ENCODE measurements at places on chromosomes 4 and X.

GRCh38 chrX:103554687-103555424, 30.5 kb upstream of the TCEAL4 start:
- peak; percentile 27 for DNase-seq

DNA sequence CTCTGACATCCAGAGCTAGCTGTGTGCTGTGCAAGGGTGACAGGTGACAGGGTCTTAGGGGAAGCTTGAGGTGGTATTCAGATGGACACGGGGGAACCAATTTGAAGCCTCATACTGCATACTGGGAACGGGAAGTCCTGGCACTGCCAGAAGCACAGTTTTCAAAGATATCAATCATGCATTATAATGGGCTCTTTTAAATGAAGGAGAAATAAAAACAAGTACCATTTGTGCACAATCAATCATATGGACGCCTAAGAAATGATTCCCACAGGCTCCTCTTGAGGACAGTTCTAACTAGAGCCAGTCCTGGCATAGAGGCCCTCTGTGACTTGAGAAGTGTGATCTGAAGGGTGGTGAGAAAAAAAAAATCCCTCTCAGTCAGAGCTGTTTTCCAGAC, 50.9 kb downstream of the TSC22D3 start:
- DNase-seq, result no peak

GRCh38 chr4:67575232-67576058, 16.9 kb downstream of the STAP1 start:
- no peak for DNase-seq

GRCh38 chr4:48623182-48623780, 133.2 kb downstream of the ZAR1 start:
- no peak for DNase-seq

DNA sequence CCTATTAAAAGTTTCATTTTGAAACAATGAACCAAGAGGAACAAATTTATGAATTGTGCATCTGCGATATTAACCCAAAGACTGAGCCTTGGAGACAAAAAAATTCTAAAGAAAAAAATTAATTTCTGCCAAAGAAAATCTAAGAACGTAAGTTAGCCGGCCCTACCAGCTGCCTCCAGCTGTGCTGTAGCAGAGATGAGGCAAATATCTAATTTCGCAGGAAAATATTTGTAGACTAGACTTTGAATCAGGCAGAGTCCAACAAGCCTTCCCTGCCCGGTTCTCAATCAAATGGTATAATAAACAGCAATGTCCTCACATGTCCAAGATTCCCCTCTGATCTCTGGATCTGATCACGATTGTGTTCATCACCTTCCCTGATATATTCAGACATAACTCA, 21.2 kb upstream of the SMIM20 start:
- no peak for DNase-seq

DNA sequence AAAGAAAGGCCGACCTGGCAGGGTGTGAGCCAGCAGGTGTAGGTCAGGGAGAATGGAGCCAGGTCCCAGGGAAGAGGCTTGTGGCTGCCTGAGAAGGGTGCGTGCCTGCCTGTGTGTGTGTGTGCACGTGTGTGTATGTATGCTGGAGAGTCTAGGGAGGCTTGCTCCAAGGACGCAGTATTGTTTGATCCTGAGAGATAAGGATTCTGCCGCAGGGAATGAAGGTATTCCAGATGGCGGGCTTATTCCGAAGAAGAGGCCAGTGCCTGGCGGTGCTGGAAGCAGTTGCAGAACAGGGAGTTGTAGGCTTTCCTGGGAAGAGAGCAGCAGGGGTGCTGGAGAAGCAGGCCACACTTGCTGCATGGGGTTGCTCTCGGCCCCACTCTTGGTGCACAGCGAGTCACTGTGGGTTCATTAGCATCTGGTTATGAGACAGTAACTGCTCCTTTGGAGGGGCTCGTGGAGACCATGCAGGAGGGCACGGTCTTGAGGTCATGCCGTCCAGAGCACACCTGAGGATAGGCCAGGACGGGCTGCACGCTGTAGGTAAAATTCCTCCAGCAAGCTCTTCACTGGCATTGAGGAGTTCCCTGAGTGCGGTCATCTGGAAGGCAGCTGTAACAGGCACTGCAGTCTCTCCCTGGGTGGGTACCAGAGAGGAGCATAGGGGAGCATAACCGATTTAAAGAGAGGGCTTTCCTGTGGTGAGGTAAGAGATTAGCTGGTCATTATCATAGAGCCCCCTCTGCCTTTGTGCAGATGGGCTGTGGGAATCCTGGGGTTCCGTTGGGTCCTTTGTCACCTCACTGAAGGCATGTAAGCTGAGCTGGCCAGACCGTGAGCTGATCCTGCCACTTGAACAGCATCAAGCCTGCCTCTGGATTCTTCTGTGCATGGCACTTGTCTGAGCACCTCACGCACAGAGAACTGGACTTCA, 29.9 kb upstream of the MSANTD1 start:
- DNase-seq, result no peak

- no peak for DNase-seq
Observed at GRCh38 chr4:139247241-139247640, 32.8 kb downstream of the MGARP start.

- no peak for DNase-seq
Observed at GRCh38 chr4:2930135-2930757, 33.0 kb downstream of the NOP14 start.

GRCh38 chr4:30757357-30757756, 37.2 kb downstream of the PCDH7 start:
- DNase-seq, result peak; percentile 79

- DNase-seq, result no peak
Observed at GRCh38 chr4:24372881-24373280, 211.5 kb downstream of the DHX15 start.

- DNase-seq, result no peak
Observed at GRCh38 chrX:21838937-21839333, 482 bp upstream of the MBTPS2 start.

DNA sequence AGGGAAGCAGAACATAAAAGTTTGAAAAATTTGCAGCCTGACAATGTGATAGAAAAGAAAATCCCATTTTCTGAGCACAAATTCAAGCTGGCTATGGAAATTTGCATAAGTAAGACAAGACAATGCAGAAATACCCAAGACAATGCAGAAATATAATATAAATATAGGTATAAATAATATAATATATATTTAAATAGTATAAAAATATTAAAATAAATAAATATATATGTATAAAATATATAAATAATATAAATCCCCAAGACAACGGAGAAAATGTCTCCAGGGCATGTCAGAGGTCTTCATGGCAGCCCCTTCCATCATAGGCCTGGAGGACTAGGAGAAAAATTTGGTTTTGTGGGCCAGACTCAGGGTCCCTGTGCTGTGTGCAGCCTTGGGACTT, 125.0 kb upstream of the AADAT start:
- DNase-seq, result no peak

DNA sequence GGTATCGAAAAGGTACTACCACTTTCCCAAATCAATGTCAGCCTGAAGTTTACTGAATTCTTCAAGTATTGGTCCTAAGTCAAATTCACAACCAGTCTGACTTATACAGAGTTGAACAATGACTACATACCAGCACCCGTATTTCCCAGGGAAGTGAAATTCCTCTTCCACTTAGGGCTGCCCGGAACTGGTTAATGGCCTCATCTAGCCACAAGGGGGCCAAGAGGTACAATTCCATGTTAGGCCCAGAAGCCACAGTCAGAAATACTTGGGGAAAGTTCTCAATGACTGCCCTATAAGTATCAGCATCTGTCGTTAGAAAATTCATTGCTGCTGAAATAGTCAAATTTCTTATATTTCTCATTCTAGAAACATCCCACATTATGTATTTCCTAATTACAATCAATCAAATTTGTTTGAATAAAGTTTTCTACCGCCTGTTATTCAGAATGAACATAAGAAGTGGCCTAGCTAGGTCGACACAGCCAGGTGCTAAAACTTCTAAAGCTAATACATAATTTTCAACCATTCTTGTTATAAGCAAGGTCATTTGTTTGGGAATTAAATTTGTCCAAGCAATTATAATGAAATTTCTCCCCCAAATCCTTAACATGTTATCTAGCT, 5.6 kb upstream of the PCDH7 start:
- no peak for DNase-seq

- DNase-seq, result no peak
Observed at GRCh38 chr4:83240379-83240875, 44.2 kb downstream of the COQ2 start.

DNA sequence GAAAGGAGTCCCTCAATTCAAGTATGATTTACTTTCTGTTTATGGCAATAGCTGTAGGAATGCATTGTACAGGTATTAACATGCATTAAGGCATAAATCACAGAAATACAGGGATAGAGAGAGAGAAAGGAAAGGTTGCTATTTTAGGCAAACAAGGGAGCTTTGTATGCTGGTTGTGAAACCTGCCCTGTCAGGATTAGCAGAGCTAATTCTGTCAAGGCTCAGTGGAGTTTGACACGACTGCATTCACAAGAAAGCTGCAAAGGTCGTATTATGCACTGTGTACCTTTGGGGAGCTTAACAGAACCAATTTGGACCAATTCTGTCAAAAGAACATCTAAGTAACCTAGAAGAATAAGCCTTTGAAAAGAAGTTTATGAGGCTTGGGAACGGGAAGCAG, 239.3 kb downstream of the GRIA2 start:
- DNase-seq, result no peak

- DNase-seq, result no peak
Observed at GRCh38 chr4:3306450-3306849, 13.6 kb downstream of the RGS12 start.

All from fibroblast of skin of left quadriceps (primary cell).